T-cell (primary cell): ENCODE measurements at places on chromosomes 5 and 9. TPM values are rescaled to one million over a fixed set of nuclear protein-coding genes. Genes with fewer than 3 reads are reported as not detected.

Gene HRH2
- 14.4 TPM for total RNA-seq

Gene SPINK7
- total RNA-seq = not detected

Gene SEMA6A
- 0.79 TPM for total RNA-seq

Gene GRK6
- 226 TPM for total RNA-seq

Gene SLCO4C1
- 0.43 TPM for total RNA-seq

Gene BRD9
- total RNA-seq = 83.0 TPM

Gene EQTN
- not detected for total RNA-seq

Gene COL27A1
- 0.90 TPM for total RNA-seq

Gene DPYSL3
- 0.55 TPM for total RNA-seq

Gene PCDHB7
- not detected for total RNA-seq

Gene GBA2
- 60.1 TPM for total RNA-seq

Gene FGF10
- total RNA-seq = not detected

Gene PRR16
- total RNA-seq = not detected

Gene CNTNAP3
- total RNA-seq = not detected

Gene CDH10
- not detected for total RNA-seq

Gene NRG2
- 0.12 TPM for total RNA-seq

Gene CACFD1
- 3.7 TPM for total RNA-seq

Gene NHP2
- 91.2 TPM for total RNA-seq

Gene MSX2
- not detected for total RNA-seq
